ENCODE measurements at places on chromosomes 12 and 14.

GRCh38 chr14:26448181-26448855 is 149.5 kb downstream of the NOVA1 start:
- no peak for DNase-seq

DNA sequence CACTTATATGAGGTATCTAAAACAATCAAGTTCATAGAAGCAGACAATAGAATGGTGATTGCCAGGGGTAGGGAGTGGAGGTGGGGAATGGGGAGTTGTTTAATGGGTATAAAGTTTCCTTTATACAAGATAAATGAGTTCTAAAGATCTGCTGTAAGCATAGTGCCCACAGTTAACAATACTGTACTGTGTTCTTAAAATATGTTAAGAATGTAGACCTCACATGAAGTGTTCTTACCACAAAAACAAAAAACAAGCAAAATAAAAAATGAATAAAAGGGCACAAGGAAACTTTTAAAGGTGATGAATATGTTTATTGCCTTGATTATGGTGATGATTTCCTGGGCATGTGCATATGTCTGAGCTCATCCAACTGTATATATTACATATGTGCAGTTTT is 211.8 kb downstream of the MSRB3 start:
- DNase-seq, result no peak

- DNase-seq, result no peak
Measured at GRCh38 chr12:93733358-93733757, 56.2 kb downstream of the CRADD start.

DNA sequence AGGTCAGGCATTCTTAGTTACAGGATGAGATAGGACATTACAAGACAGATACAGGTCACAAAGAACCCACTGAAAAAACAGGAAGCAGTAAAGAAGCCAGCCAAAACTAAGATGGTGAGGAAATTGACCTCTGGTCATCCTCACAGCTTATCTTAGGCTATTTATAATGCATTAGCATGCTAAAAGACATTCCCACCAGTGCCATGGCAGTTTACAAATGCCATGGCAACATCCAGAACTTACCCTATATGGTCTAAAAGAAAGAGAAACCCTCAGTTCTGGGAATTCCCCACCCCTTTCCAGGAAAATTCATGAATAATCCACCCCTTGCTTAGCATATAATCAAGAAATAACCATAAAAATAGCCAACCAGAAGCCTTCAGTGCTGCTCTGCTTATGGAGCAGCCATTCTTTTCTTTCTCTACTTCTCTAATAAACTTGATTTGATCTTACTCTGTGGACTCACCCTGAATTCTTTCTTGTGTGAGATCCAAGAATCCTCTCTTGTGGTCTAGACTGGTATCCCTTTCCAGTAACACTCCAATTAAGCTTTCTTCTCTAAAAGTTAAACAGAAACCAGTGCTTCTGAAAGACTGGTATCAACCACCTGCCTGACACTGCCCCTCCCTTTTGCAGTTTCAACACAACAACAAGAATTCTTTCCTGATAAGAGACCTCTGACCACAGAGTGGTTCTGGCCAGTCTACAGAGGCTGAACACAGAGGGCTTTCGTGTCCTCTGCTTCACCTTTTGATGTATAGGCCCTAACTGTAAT is 86.9 kb downstream of the BCAT1 start:
- DNase-seq, result no peak

DNA sequence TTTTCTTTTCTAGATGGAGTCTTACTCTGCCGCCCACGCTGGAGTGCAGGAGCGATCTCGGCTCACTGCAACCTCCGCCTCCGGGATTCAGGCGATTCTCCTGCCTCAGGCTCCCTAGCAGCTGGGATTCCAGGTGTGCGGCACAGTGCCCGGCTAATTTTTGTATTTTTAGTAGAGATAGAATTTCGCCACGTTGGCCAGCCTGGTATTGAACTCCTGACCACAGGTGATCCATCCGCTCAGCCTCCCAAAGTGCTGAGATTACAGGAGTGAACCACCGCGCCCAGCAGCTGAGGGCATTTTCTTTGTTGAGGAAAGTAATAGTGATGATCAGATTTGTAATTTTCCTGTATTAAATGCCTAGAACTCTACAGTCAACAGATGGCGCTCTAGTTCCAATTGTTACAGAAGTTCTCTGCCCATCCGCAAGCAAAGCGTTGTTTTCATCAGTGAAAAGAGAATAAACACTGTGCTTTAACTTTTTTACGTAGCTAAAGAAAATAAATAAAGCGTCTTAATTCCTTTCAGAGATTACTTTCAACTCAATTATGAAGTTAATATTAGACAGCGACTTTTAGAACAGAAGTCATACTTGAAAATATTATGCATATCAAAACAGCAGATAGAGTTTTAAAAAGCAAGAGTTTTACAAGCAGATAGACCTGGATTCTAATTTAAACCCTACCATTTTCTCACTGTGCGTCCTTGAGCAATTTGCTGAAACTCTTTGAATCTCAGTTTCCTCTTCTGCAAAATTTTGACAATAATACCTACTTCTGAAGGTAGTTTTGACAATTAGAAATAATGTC is 335.1 kb downstream of the DUSP6 start:
- no peak for DNase-seq

GRCh38 chr14:61586544-61587055 is 108.7 kb upstream of the HIF1A start:
- no peak for DNase-seq

DNA sequence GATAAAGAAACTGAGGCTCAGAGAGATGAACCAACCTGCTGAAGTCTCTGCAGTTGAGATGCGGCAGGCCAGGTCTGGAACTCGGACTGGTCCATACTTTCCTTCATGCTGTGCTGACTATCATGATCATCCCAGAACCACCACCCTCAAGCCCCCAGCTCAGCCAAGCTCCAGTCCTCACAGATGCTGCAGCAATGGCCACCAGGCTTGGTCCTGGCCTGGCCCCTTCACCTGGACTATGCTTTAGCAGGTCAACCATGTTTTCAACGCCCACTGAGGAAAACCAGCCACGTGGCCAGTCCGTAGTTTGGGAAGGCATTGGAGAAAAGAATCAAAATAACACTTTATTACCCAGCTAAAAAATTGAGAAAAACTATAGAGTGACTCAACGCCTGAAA is 1.4 kb downstream of the GPR68 start:
- no peak for DNase-seq

- no peak for DNase-seq
Measured at GRCh38 chr12:97854477-97854876, 391.9 kb downstream of the RMST start.

- no peak for DNase-seq
Measured at GRCh38 chr14:64422756-64423155, 34.6 kb downstream of the MTHFD1 start.

Data from right forelimb (tissue), 1 donor.